ENCODE measurements at places on chromosomes 1 and 21.

DNA sequence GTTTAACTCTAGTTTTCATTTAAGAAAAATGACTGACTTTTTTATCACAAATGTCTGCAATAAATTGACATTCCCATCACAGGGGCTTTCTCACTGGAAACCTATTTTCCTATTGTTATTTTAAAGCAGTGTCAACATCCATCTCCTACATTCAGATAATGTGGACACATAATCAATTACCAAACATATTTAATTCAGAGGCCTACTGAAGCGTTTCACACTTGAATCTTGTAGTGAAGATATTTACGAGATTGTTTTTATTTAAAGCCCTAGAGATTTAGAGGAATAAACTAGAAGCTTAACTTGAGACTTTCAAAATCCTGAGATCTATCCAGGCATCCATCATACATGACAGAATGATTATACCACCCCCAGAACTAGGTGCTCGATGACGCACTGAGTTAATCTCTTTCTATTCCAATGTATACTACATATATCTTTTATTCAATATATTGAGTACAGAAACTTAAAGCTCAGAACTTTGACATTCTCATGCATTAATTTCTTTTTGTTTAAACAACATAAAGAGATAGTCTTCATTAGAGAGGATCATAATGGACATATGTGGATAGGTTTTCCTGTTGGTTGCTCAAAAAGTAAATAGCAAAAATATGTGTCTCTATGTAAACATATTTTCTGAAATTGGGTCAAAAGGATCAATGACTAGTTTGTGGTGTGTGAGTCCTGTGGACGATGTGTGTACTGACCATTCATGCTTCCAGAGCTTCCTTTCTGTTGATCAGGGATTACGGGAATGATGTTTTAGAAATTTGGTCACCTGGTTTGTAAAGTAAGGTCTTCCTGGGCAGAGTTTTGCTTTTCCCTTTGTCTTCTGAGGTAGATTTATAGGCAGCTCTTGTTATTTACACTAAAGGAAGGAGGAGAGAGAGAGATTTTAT, 171.5 kb upstream of the HMCN1 start:
- DNase-seq: no peak

DNA sequence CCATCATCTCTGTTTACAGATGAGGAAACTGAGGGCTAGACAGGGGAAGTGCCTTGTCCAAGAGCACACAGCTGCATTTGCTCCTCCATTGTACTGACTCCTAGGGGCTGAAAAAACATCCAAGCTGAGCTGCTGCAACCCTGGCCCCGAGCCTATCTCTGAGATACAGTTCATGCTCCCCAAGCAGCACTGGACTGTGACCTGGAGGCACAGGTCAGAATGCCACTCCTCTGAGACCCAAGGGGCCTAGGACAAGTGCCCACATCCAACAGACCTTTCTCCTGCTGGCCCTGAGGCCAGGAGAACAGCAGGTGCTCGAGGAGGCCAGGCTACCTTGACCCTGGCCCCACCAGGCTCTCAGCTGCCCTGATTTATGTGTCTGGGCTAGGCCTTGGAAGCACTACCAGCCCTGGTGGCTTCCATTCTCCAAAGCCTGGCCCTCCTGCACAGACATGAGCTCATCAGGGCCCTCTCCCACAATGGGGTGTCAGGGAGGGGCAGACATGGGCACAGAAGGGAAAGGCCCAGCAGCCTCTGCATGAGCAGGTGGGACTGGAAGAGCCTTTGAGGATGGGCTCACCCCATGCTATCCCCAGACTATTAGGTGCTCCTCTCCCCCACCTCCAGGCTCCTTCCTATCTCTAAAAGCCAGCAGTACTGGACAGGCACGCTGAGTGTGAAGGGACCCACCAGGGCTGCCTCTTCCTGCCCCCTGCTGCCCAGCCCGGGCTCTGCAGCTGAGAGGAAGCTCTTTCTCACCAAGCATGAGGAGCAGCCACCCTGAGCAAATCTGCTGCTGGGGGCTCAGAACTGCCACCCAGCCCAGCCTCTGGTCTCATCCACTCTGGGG, 18.8 kb downstream of the ADGRB2 start:
- DNase-seq: no peak

DNA sequence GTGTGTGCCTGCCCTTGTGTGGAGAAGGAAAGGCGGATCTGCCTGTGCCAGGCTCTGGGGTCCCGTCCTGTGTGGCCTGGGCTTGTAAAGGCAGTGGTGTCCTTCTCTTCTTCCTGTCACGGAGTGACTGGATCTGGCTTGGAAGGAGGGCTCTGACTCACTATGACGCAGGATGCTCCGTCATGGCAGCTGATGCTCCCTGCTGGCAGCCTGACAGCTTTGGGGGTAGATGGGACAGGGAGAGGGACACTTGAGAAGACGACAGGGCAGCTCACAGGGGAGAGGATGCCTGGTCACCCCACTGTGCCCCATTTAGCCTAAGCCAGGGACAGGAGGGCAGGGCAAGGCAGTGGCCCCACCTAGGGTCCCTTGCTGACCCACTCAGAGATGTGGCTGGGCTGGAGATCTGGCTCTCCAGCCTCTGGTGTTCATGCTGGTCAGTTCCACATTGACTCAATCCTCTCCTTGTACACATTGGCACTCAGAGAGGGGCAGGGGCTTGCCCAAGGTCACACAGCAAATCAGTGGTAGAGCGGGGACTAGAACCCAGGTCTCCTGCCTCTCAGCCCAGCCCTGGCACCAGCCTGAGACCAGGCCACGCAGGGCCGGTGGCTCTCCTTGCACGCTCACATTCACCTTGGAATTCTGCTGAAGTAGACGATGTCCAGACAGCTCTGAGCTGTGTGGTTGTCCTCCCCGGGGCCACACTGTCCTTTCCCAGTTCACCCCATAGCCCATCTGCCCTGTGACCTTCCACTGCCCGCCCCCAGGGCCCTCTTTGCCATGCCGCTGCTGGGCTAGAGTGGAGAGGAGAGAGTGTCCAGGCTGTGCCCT, 2.8 kb upstream of the FAM131C start:
- no peak for DNase-seq

GRCh38 chr1:95230768-95231191, 3.2 kb upstream of the RWDD3 start:
- no peak for DNase-seq

DNA sequence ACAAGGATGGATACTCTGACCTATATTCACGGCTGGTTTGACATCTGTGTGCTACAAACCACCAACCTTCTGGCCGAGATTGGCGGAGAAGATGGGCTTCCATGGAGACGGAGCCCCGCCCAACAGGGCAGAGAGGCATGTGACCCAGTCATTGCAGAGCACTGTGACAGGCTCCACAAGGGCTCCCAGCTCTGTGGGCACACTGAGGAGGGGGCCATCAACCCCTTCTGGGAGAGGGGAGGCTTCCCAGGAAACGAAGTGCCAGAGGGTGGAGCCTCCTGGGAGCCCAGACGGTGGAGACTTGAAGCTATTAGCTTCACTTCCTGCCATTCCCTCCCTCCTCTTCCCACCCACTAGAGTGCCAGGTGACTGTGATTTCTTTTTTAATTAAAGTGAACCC, 71.6 kb upstream of the IFFO2 start:
- DNase-seq: no peak

GRCh38 chr1:207810606-207811295, 58.9 kb downstream of the CD46 start:
- no peak for DNase-seq

DNA sequence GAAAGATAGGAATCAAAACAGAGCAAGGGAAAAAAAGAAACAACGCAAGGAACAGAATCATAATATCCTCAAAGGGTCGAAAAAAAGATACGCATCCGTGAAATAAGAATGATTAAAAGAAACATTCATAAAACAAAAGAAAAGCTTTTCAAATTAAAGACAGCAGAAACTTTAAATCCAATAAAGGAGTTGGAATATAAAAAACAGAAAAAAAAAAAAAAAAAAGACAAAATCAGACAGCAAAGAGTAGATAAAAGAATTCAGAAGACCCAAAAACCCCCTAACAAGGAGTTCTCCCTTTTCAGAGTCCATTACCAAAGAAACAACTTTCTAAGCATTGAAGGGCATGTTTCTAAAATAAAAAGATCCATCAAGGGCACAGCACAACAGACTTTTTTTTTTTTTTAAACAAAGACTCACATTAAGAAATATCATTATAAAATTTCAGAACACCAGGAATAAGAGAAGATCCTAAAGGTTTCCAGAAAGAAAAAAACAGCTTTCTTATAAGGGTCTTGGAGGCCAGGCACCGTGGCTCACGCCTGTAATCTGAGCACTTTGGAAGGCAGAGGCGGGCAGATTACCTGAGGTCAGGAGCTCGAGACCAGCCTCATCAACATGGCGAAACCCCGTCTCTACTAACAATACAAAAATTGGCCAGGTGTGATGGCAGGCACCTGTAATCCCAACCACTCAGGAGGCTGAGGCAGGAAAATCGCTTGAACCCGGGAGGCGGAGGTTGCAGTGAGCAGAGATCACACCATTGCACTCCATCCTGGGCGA, 44.7 kb downstream of the ENAH start:
- no peak for DNase-seq

Measured in activated CD4-positive, alpha-beta T cell treated with anti-CD3 and anti-CD28 coated beads, Interleukin-2, amount 50 U/mL, for 24 hours (primary cell).